RPMI8226 (cell line): ENCODE measurements at places on chromosomes 1 and 21.
A peak's percentile ranks its signal among the peaks of the same experiment; 100 is the strongest.

GRCh38 chr21:39318091-39318959, 4.9 kb upstream of the BRWD1 start:
- DNase-seq: no peak

DNA sequence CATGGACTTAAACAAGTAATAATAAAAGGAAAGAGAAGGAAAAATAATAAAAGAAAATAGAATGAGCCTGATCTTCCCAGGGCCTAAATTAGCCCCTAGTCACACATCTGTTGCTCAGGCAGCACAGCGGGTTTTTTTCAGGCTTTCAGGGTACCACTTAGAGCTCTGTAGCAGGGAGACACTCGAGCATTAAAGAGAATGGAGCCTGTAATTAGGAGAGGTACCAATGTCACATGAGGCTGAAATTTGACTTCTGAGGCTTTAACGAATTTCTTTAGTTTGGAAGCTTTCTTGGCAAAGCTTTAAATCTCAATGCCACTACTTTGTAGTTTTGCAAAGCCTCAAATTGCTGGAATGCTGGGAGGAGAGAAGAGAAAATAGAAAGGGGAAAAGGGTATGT, 116.3 kb downstream of the AK5 start:
- no peak for DNase-seq

- no peak for DNase-seq
Observed at GRCh38 chr1:18535391-18536210, 54.9 kb downstream of the KLHDC7A start.

DNA sequence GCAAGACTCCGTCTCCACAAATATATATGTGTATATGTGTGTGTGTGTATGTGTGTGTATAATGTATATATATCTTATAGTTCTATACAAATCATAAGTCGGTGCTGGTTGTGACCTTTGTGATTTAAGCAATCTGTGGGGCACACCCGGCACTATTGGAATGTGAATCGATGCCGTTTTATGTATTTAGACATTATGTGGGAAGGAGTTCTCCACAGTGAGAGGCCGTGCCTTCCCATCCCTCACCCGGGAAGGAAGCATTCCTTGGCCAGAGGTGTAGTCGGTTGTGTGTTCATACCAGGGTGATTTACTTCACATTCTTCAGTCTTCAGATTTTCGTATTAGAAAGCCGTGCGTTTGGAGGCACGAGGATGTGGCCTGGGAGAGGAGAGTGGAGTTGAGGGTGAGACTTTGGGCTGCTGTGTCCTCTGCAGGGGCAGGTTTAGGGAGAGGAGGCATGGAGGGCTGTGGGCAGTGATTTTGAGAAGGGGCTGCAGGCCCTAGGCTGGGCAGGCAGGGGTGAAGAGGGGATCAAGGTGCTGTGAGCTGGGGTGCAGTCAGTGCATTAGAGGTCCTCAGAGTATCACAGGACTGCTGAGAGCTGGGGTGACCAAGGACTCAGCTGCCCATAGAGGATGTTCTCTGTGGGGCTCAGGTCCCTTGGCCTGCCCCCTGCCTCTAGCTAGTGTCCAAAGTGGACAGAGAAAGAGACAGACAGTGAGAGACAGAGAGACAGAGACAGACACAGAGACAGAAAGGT, 57.7 kb downstream of the TRIM11 start:
- no peak for DNase-seq

- no peak for DNase-seq
Observed at GRCh38 chr1:107899655-107900054, 65.3 kb downstream of the VAV3 start.

DNA sequence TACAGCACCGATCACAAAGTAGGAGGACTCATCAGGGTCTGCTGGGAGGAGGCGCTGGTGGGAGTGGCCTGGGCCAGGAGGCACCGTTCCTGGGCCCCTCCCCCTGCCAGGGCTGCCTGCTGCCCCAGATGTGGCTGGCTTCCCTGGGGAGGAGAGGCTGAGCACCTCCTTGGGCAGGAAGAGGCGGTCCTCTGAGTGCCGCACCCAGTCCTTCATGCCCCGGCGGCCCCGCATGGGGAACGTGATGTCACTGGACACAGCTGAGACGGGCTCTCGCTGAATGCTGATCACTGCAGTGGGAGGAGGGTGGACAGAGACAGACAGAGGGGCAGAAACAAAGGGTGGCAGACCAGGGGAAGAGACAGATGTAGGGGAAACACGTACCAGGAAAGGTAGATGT, 24.8 kb downstream of the ADGRB2 start:
- peak; percentile 89 for DNase-seq

- no peak for DNase-seq
Observed at GRCh38 chr1:192703283-192704206, 67.6 kb downstream of the RGS13 start.

DNA sequence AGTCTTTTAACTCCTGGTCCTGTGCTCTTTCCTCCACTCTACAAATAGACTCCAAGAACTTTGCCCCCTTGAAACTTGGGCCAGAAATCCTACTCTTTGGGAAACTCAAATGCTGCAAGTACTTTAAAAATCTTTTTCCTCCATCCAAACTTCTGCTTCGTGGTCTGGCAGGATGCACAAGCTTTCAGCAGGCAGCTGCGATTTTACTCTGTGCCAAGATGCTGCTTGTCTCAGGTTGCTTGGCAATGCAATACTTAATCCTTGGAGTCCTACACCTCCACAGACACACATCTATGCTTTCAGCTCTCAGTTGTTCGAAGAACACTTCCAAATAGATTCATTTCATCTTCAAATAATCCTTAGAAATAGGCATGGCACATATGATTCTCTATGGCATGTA, 435.3 kb upstream of the USP24 start:
- DNase-seq: no peak

DNA sequence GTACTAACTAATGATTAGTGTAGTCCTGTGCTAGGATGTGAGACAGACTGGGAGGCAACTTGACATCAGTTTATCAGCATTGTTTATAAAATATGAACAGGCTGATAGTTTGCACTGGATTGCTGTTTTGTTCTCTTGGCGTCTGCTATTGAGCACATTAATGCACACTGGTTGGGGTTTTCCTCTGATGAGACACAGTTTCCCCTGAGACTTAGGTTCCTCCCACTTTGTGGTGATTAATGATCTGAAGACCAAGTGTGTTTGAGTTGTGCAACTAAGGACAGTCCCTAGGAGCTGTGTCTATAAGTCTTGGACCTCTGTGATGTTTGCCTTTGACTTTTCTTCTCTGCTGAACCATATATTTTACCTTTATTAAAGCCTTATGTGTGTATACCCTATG, 1015.4 kb downstream of the AMY1C start:
- no peak for DNase-seq

DNA sequence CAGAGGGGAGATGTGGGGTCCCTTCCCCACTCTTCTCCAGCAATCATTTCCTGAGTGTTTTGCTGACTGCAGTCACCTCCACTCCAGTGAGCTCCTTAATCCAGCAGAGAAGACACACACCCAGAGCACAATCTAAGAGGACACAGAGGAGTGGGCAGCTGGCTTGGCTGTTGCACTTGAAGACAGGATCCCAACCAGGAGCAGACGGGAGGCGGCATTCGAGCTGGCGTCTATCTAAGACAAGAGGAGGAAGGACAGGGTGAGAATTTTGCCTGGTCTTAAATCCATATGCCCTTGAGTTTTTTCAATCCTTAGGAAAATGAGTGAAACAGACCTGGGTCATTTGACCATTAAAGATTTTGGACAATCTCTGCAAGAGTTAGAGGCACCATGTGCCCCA, 56.1 kb upstream of the SIM2 start:
- DNase-seq: no peak

GRCh38 chr1:171166361-171166760, 18.7 kb upstream of the FMO2 start:
- no peak for DNase-seq

- no peak for DNase-seq
Observed at GRCh38 chr1:12153181-12153785, 13.5 kb upstream of the TNFRSF1B start.

- no peak for DNase-seq
Observed at GRCh38 chr1:161176468-161177111, 717 bp downstream of the B4GALT3 start.

- DNase-seq: no peak
Observed at GRCh38 chr1:58861506-58861905, 77.7 kb upstream of the JUN start.

GRCh38 chr1:151542710-151543129, 2.6 kb downstream of the TUFT1 start:
- no peak for DNase-seq

- peak; percentile 81 for DNase-seq
Observed at GRCh38 chr1:31901838-31902509, 36.2 kb downstream of the PTP4A2 start.

- DNase-seq: no peak
Observed at GRCh38 chr1:221272940-221273339, 393.7 kb downstream of the HLX start.

DNA sequence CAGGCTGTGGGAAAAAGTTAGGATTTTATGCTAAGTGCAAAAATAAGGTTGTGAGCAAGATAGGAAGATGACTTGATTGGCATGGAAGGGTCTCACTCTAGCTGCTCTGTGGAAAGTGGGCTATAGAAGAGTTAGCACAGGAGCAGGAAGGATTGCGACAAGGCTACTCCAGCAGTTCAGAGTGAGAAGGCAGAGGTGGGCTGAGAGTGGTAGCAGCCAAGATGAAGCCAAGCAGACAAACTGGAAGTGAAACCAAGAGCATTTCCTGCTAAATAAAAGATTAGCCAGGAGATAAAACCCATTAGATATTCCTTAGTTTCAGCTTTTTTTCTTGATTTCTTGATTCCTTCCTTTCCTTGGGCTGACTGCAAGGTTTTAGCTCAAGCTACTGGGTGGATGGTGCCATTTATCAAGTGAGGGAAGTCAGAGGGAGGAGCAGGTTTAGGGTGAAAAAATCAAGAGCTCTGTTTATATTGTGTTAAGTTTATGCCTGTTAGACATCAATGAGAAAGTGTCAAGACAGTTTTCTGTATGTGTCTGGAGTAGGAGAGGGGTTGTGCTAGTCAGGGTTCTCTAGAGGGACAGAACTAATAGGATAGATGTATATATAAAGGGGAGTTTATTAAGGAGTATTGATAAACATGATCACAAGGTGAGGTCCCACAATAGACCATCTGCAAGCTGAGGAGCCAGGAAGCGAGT, 33.1 kb upstream of the ZNF644 start:
- DNase-seq: peak; percentile 25

DNA sequence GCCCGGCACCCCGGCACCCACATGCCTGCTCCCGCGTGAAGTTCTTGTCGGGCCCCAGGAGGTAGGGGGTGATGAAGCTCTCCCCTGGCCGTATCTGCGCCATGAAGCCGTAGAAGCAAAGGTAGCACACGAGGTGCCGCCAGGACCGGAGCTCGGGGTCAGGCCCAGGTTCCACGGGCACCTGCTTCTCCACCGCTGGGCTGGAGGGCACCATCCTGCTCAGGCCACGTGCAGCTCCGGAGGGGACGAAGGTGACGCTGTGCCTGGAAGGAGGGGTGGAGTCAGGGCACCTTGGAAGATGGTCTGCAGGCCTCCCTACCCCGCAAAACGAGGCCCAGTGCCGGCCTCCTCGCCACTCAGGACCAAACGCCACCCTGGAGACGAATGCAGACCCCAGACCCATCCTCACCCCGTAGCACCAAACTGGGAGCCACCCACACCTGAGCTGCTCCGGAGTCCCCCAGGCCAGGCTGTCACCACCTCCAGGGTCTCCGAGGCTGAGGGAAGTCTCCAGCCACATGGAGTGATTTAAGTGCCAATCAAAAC, 4.4 kb downstream of the SLC19A1 start:
- DNase-seq: no peak

DNA sequence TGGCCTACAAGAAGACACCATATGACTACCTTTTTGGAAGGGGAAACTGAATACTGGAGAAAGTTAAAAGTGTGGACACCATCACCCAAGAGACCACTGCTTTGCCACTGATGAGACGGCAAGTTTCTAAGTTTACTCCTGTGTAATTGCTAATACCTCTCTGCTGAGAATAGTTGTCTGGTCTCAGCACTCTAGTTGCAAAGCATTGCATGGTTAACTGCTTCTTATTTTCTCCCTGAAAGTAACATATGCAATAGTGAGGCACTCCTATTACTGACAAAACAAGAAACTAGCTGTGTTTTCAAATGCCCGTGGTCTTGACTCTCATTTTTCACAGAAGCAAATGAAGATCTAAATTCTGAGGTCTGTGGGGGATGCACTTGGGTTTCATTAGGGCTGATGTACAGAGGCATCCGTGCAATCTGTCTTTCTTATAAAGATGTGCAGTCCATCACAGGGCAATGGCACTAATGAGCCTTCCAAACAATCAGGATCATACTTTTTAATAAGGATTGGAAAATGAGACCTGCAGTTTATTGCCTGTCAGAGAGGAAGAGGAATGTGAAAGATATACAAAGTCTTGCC, 62.9 kb downstream of the IFI44 start:
- DNase-seq: no peak

- DNase-seq: no peak
Observed at GRCh38 chr1:106447466-106447865, 609.0 kb upstream of the PRMT6 start.

- DNase-seq: no peak
Observed at GRCh38 chr1:20730690-20731056, 1.8 kb downstream of the SH2D5 start.

- DNase-seq: no peak
Observed at GRCh38 chr1:241600496-241600901, 39.7 kb downstream of the CHML start.

GRCh38 chr1:196732526-196732925, 42.1 kb upstream of the CFHR3 start:
- DNase-seq: peak; percentile 6

GRCh38 chr21:44615466-44615865, 3.6 kb downstream of the KRTAP10-8 start:
- peak; percentile 59 for DNase-seq

DNA sequence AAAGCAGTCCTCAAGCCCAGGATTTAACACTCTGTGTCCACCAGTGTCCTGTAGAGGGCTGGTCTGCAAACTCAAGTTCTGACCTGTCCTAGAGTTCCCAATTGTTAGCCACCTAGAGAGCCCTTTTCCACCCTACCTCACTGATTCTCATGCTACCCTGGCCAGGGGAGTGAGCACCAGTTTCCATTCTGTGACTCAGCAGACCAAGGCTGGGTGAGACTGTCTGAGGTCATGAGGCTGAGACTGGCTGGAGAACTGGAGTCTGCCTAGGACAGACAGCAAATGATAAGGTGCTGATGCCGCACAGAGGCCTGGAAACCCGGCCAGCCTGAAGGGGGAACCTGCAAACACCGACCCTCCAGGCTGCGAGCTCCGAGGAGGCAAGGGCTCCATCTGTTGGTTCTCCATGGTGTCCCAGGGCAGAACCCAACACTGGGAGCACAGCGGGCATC, 13.7 kb downstream of the GLIS1 start:
- no peak for DNase-seq

- DNase-seq: no peak
Observed at GRCh38 chr1:147492207-147492606, 49.1 kb upstream of the BCL9 start.

- no peak for DNase-seq
Observed at GRCh38 chr1:211641942-211642341, 33.5 kb downstream of the NEK2 start.

GRCh38 chr21:15343066-15343465, 278.3 kb upstream of the NRIP1 start:
- DNase-seq: no peak

- no peak for DNase-seq
Observed at GRCh38 chr1:50415235-50416149, 7.8 kb downstream of the DMRTA2 start.

- DNase-seq: peak; percentile 99
Observed at GRCh38 chr21:33308586-33309490, 15.9 kb upstream of the IFNAR1 start.
